ENCODE measurements at places on chromosomes 5 and 9.

DNA sequence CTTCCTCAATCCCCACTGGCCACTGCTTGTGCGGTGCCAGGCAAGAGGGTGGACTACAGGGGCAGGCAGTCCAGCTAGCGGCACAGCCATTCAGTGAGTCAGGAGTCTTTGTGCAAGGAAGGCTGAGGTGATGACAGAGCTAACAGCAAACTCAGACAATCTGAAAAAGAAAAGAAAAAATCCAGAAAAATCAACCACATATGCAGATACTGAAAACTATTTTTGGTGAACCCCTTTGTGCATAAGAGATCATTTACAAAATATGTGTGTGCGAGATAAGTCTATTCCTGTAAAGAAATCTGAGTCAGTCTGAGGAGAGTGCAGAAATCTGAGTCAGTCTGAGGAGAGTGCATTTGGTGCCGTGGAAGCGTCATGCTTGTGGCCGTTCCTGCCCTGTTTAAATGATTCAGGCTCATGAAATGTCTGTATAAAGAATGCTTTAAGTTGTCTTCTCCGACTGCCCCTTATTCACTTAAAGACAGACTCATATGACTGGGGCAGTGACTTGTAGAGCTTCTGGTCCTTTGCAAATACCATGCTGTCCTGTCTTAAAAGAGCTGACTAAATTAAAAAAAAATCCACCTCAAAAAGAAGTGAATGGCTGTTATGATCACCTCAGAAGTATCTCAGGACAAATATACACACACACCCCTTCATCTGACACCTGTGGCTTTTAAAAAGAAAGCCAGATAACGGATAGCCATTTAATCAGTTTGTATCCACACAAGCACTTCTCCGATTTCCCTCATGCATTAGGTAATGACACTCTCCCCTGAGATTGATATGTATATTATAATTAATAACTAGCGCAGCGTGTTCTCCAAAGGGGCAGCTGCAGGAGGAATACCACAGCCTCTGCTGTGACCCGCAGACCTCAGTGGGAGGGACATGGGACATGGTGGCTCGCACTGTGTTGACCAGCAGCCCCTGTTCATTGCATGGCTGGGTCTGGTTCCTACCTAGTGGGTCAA lies 47.3 kb downstream of the TRIO start:
- DNase-seq: no peak

GRCh38 chr9:3415906-3416305 lies 109.9 kb downstream of the RFX3 start:
- no peak for DNase-seq

DNA sequence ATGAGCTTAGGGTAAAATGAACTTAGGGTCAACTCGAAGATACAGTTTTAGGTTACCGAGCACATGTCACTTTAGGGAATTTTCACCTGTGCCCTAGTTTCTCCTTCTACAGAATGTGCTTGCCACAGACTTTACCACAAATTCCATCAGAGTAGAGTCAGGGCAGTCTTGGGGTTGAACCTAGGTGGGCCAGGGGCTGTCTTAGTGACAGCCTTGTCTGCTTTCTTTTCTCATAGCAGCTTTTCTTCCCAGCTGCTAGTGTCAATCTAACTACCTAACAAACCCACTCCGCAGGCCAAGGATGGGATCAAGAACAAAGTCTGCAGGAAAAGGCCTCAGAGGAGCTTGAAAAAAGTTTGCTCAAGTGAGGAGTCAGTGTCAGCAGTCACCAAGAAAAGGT lies 458.1 kb upstream of the CDH18 start:
- no peak for DNase-seq

DNA sequence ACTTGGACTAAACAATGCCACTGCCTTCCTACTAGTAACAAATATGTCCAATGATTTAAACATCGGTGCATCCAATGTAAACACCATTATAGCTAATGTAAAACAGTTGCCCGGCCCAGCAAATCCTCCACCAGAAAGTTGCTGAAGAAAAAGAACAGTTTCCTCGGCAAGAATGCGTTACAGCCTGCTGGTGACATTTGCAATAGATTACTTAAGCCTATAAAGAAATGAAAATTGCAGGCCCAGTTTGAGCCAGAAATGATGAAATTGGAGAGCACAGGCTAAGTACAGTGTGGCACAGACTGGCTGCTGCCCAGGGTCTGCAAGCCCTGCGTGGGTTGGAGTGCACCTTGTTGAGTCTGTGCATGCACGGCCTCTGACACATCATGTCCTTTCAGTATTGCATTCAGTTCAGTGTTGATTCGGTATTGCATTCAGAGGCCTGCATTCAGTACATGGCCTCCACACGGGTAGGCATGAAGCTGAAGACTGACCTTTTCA lies 406.0 kb upstream of the KLF4 start:
- no peak for DNase-seq

- DNase-seq: no peak
These were observed 104.5 kb upstream of the LHFPL2 start for GRCh38 chr5:78753093-78753531.

GRCh38 chr9:114754581-114754980 lies 51.3 kb downstream of the TNFSF15 start:
- no peak for DNase-seq

- no peak for DNase-seq
These were observed 145.8 kb downstream of the BARX1 start for GRCh38 chr9:93809204-93809940.

DNA sequence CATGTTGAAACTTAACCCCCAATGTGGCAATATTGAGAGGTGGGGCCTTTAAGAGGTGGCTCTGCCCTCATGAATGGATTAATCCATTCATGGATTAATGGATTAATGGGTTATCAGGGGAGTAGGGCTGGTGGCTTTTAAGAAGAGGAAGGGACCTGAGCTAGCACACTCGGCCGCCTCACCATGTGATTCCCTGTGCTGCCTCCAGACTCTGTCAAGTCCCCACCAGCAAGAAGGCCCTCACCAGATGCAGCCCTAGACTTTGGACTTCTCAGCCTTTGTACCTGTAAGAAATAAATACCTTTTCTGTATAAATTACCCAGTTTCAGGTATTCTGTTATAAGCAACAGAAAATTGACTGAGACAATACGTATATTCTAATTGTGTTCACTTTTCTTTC lies 272.2 kb upstream of the DMRT1 start:
- no peak for DNase-seq
